Renal pelvis (tissue), 12 donors: ENCODE measurements at places on chromosomes 5 and 9. TPM values are rescaled to one million over a fixed set of nuclear protein-coding genes. Genes with fewer than 3 reads are reported as not detected.
A peak's percentile ranks its signal among the peaks of the same experiment; 100 is the strongest.

DNA sequence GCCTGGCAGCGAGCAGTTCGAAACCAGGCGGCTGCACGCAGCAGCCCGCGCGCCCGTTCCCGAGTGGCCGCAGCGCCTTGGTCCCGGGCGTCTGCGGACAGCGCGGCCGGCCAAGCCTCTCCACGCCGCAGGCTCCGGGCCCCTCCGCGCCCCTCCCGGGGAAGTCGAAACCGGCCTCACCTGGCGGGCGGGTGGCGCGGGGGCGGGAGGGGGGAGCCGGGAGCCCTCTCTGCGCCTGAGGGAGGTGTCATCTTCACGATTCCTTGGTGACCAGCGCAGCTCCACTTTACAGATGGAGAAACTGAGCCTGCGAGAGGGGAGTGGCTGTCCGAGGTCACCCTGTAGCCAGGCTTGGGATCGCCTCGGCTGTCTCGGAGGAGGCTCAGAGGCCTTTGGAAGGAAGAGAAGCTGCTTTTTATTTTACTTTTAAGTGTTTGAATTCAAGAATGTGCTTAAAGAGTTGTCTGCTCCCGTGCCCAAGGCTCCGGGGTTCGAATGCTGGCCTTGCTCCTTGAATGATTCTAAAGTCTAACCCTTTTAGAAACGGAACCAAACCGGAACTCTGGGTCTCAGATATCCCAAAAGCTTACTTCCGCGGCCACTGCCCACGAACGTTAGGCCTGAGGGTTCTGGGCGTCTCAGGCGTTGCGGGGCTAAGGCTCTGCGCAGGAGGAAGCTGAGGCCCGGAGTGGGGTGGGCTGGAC lies 662 bp downstream of the SUSD3 start:
- no peak for DNase-seq

- DNase-seq = no peak
These were observed 49.4 kb upstream of the GRIN3A start for GRCh38 chr9:101787891-101788290.

Gene PRR16
- polyA plus RNA-seq = 3.7 TPM

DNA sequence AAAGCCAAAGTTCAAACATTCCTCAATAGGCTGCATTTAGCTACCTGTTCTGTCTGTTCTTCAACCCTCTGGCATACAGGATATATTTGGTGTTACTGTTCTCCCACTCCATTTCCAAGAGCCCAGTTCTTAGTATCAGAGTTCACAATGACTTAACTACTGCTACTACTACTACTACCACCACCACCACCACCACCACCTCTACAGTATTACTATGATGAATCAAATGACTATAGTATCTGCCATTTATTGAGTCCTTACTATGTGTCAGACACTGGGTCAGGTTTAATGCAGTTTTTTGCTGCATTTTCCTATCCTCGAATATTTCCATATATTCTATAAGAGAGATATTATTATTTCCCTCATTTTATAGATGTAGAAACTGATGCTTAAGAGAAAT lies 937 bp upstream of the CD180 start:
- no peak for DNase-seq

DNA sequence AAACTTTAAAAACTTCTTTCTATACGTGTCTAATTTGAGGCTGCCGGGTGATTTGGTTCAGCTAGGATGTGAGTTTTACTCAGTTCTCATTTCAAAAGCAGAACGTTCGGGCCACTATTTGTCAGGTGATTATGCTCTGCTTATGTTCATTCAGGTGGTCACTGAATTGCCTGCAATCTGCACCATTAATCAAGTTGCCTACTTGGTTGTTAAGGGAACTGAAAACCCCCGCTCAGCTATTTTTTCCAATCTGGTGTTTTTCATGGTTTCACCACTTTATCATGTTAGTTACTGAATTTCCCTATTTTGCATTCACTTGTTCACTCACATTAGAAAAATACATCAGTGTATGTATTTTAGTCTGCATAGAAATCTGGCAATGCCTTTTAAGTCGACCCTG lies 523.0 kb downstream of the CSNK1G3 start:
- peak; percentile 36 for DNase-seq
